Renal cortex interstitium (tissue), 15 donors: ENCODE measurements at places on chromosomes 6 and 20.

DNA sequence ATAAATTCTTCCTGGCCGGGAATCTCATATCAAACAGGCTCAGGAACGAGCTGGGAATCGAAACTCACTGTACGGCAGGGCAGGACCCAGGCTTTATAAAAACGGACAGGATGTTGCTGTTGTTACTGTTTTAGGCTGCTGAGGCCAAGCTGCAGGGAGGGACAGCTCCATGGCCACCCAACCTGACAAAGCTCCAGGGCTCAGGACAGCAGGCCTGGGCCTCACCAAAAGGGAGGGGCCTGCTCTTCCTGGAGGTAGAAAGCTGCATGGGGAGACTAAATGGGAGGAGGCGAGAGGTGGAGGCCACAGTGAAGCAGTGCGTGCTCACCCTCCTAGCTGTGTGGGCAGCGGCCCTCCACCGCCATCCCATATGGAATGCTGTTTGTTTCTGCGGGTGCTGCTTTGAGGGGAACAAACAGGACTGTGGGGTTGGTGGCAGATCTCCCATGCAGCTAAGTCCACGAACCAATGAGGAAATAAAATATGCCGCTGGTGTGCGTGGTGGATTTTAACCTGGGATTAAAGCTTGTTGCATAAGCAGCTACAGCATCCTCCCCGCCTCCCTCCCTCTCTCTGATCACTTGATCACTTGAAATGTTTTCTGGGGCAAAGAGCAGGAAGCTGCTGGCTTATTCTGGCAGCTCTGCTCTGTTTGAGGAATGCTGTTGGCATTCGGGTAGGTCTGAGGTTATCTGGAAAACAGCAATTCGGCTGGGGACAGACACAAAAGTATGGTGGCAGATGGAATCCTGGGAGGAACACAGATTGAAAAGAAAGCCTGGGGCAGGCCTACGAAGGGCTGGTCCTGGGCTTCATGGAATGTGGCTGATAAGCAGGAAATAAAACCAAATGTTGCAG is 2.4 kb upstream of the ZMYND8 start:
- no peak for DNase-seq

DNA sequence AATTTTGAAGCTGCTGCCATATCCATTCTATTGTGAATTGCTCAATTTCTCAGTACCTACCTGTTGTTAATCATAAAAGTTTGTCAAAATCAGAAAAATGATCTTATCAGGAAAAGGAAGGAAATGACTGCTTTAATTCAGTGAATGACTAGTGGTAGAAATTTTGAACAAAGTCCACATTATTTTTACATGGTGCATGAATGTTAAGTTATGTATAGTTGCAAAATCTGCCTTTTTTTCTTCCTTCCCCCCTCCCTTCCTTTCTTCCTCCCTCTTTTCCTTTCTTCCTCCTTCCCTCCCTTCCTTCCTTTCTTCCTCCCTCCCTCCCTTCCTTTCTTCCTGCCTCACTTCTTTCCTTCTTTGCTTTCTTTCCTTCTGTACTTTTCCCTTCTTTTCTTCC is 127.1 kb upstream of the TSHZ2 start:
- DNase-seq, result no peak

DNA sequence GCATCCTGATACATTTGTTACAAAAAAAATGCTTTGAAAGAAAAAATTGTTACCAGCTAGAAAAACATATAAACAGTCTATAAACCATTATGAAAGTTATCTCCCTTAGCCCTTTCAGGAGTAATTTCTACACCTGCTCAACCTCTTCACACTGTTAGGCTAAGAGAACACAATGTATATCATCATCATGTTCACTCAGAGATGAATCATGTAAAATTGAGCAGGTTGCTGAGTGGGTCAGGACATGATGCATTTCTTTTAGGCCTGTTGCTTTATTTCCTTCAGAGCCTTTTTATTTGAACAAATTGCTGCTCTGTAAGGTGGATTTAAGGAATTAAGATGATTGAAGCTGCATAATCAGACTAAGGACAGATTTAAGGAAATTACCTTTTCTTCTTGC is 531.3 kb upstream of the MAN1A1 start:
- no peak for DNase-seq

- no peak for DNase-seq
These were observed 89.9 kb downstream of the RFPL4B start for GRCh38 chr6:112437058-112437457.

GRCh38 chr20:9508240-9508661 is 6.1 kb upstream of the LAMP5 start:
- DNase-seq, result no peak

GRCh38 chr6:71537717-71538116 is 249.1 kb downstream of the OGFRL1 start:
- DNase-seq, result no peak

DNA sequence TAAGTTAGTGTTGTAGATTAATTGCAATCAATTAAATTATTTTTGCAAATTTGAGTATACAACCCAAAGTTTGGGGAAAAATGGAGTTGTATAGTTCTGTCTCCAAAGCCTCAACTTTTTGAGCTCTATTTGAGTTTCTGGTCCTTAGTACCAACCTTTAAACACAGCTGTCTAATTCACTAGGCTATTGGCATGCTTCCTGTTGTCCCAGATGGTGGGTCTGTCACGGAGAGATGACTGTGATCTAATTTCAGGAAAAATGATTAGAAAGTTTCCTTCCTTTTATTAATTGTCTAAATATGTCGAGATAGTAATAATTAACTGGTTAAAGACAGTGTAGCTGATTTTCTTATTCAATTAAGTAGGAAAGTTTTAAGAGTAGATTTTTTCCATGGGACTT is 109.6 kb downstream of the SCAF8 start:
- no peak for DNase-seq

- DNase-seq, result no peak
These were observed 9.8 kb upstream of the ZNF831 start for GRCh38 chr20:59153832-59154231.

- no peak for DNase-seq
These were observed 67.1 kb downstream of the SCAF8 start for GRCh38 chr6:154800338-154800737.

DNA sequence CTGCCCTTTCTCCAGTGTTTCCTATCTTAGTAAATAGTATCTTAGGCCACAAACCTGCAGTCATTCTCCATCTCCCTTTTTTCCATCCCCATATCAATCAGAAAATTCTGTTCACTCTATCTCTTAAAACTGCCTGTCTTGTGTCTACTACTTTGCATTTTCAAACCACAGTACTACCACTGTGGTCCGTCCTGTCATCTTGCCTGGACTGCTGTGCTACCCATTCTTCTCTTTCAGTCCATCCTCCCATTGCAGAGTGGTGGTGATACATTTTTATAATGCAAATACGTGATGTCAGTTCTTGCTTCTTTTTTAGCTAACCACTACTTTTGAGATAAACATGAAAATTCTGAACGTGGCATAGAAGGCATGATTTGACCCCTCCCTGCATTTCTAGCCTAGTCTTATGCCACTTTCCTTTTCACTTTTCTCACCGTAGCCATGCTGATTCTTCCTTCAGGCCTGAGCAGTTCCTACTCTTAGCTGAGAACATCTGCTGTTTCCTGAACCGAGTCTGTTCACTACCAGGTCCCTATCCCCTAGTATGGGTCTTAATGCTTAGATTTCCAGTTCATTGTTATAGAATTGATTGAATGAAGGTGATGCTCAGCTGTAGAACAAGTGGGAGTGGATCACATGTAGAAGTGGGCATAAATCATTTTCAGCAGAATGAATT is 13.8 kb downstream of the TBPL1 start:
- no peak for DNase-seq

GRCh38 chr20:1368448-1369199 is 24.2 kb downstream of the FKBP1A start:
- no peak for DNase-seq

GRCh38 chr6:170393807-170394399 is 87.3 kb downstream of the FAM120B start:
- no peak for DNase-seq

DNA sequence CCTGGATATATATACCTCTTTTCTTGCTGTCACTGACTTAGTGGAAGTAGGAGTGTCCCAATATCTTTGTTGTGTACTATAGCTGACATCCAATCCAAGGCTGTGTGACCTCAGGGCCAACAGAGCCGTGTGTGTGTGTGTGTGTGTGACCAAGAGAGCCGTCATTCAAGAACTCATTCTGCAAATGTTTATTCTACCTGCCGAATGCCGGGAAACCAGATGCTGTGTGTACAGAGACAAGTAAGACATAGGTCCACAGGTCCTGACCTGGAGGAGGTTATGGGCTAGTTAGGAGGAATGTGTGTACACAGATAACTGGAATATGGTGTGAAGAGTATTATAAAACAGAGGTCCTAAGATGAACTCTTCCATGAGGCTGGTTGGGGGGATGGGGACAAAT is 190.0 kb downstream of the DHX35 start:
- no peak for DNase-seq

GRCh38 chr6:8969747-8970146 is 534.4 kb upstream of the SLC35B3 start:
- no peak for DNase-seq

- no peak for DNase-seq
These were observed 34.1 kb downstream of the EYA4 start for GRCh38 chr6:133275213-133275612.

- no peak for DNase-seq
These were observed 235.4 kb downstream of the HDGFL1 start for GRCh38 chr6:22804620-22805261.

DNA sequence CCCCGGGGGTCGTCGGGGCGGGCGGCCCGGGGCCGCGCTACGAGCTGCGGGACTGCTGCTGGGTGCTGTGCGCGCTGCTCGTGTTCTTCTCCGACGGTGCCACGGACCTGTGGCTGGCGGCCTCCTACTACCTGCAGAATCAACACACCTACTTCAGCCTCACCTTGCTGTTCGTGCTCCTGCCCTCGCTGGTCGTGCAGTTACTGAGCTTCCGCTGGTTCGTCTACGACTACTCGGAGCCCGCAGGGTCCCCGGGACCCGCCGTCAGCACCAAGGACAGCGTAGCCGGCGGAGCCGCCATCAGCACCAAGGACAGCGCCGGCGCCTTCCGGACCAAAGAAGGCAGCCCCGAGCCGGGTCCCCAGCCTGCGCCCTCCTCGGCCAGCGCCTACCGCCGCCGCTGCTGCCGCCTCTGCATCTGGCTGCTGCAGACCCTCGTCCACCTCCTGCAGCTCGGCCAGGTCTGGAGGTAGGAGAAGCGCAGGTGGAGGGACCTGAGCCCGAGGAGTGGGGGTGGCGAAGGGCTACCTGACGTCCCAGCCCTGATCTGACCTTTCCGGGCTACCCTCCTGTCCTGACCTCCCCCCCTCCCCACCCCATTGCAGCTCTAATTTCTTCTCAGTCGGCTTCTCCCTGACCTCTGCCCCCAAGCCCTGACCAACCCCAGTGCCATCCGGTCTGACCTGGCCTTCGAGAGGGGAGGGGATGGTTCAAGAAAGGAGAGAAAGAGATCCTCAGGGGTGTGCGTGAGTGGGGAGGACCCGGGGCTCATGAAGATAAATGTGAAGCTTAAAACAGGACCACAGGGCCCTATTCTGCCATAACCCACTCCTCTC is 558 bp downstream of the XKR7 start:
- peak; percentile 78 for DNase-seq

GRCh38 chr6:40520084-40520483 is 67.1 kb downstream of the LRFN2 start:
- DNase-seq, result no peak

- no peak for DNase-seq
These were observed 1.1 kb downstream of the DLK2 start for GRCh38 chr6:43454290-43454695.

DNA sequence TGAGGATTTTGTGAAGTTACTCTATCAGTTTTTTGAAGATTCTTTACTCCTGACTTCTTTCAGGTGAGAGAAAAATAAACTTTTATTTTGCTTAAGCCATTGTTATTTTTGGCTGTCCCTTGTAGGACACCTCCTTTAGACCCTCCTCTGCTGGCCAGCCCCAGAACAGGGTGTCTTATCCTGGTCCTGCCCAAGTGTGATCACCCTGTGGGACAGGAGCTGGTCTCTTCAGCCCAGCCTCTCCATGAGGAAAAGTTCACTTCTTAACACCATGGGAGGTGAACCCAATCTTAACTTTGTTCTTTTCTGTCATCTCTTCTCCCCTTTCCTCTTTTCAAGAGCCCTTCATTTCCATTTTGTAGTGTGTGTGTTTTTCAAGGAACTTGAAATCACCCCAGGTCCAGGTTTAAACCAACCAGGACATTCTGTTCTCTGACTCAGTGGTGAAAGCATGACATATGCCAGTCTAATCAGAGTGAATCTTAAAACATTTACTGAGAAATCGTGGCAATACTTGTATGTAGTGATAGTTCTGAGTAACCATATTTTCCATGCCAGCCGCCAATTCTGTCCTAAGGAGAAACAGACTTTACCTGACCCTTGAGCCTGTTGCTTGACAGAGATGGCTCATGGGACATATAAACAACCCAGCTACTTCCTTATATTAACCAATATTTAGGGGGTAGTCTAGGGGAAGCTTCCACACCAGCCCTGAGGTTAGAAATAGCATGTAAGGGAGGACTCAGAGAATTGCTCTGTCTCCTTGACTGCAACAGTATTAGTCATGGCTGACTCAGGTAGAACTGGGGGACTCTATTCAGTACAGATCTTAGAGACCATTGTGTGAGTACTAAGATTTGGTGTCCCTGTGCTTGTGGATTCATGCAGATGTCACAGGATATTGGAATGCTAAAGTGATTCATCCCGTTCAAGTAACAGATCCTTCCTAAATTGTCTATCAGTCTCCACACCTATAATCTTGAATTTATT is 48.8 kb downstream of the FLRT3 start:
- DNase-seq, result no peak

DNA sequence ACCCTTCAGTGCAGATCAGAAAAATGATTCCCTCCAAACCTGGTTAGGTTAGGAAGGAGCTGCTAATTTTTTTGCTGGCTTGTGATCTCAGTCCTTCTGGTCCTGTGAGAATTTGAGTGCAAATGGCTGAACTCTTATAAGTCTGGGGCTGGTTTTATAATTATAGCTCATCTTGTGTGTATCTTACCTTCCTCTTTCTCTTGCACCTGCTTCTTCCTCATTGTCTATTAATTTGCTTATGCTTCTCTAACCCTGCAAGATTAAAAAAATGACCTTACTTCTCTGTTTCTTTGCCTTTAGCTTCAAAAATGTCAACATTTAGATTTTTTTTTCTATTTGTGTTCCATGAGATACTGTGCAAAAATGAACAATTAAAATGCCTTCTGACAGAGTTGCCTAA is 576.2 kb downstream of the DHX35 start:
- DNase-seq, result no peak

DNA sequence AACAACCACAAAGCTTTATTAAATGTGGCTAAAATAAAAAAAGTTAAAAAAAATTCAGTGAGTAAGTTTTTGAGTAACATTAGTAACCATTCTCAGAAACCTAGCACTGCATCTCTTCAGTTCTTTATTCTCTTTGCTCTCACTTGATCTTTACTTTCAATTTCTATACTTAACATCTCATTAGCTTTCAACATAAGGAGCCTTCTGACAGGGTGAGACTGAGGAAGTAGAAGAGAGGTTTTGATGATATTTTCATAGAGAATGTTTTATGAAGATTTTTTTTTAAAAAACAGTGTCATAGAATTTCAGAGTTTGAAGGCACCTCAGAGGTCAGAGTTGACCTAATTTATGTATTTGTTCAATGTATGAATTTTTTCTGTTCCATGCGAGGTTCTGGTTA is 60.8 kb downstream of the FAM83B start:
- no peak for DNase-seq
